ENCODE measurements at places on chromosomes 11 and 22.

DNA sequence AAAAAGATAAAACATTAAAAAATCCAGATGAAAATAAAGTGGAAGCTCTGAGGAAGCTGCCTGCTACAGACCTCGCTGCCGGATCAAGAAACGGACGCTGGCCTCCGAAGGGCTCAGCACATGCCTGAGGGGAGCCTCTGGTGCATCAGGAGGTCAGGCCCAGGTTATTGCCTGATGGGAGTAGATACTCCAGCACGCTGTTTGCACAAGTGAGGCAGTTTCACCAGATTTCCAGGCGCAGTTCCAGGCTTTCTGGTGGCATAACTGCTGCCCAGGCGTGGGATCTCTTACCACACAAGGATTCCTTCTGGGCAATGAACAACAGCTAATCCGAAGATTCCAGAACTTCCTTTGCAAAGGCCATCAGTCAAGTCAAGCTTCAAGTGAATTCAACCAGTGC is 154.2 kb downstream of the MPPED1 start:
- no peak for DNase-seq

- no peak for DNase-seq
Measured at GRCh38 chr11:33574331-33574730, 126.3 kb downstream of the C11orf91 start.

DNA sequence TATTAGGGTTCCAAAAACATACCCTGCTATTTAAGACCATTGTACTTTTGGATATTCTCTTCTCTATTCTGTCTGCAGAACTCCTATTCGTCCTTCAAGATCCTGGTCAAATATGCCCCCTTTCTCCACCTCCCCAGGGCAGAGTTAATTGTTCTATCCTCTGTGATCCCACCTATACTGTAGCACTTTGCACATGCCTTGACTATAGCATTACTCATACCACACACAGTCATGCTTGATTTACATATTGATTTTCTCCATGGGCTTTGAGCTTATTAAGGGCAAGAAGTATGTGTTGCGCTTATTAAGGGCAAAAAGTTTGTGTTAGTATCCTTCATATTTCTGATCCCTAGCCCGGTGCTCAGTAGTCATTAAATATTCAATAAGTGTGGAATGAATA is 263.7 kb upstream of the CADM1 start:
- no peak for DNase-seq

GRCh38 chr11:64450168-64450560 is 91.2 kb downstream of the RPS6KA4 start:
- no peak for DNase-seq

GRCh38 chr11:63641727-63642126 is 27.5 kb upstream of the PLAAT3 start:
- no peak for DNase-seq

DNA sequence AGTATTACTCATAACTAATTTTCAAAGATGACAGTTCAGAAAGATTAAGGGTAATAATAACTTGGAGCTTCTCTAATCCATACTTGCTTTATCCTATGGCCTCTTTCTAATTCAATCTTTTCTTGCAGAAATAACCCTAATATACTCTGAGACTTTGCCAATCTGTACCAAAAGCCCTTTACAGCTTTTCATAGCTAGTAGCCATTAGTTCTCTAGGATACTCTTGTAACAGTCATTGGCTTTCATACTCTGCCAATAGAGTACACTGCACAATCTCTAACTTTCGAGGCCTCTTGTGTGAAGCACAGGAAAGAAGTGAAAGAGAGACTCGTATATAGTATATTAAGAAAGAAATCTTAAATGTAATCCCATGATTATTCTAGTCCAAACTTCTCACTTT is 38.1 kb downstream of the SLC36A4 start:
- no peak for DNase-seq

DNA sequence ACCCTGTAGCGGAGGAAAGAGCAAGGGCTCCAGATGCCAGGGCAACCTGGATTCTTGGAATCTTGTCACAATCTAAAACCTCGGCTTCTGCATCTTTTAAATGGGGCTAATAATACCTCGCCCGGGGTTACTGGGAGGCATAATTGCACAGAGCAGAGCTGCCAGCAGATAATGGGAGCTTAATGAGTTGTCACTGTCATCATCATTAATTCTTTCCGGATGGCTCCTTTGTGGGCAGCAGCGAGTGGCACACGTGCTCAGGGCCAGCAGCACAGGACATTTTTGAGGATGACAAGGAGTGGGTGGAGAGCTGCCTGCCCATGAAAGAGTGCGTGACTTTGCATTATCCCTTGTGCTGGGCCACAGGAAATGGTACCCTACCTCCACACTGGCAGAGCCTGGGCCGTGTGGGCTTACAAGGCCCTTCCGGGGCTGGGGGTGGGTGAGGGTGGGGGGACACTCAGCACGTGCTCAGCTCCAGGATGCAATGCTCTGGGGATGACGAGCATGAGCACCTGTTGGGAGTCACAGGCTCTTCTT is 5.7 kb downstream of the PDGFB start:
- no peak for DNase-seq

DNA sequence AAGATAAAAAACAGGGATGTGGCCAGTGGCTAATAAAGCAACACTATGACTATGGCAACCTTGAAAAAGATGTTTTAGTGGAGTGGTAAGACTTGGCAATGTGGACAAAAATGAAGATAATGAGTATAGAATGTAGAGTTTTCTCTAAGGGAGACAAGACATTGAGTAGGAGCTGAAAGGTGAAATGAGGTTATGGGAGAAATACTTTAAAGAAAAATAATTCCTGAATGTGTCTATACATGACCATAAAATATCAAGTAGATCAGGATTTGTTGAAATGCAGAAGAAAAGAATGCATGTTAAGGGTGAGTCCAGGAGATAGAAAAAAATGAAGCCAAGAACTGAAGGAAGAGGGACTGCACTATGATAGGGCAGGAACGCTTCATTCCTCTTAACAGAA is 101.6 kb upstream of the CARD18 start:
- DNase-seq = no peak

DNA sequence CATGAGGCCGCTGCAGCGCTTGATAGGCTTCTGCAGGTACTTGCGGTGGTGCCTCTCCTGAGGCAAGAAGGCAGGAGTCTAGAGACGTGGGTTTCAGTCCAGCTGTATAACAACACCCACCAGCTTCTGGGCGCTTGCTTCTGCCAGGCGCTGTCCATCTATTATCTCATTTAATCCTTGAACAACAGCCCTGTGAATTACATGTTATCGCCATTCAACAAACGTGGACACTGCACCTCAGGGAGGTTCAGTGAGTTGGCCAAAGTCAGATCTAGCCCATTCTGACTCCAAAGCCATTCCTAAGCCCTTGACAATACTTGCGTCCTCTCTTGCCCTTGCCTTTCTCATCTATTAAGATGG is 436 bp upstream of the FAM181B start:
- no peak for DNase-seq

DNA sequence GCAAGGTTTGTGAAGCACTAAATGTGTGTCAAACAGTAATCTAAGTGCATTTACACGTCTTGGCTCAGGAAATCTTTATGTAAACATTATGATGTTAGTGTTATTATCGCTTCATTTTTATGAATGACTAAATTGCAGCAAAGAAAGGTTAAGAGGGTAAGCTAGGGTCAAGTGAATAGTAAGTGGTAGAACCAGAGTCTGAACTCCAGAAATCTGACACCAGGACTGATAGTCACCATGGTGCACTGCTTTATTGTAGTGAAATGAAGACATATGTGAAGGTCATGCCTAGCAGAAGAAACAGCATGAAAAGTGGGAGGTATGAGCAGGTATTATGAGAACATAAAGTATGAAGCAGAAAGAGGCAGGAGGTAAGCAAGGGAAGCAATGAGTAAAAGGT is 368.7 kb upstream of the TENM4 start:
- DNase-seq = no peak

- no peak for DNase-seq
Measured at GRCh38 chr11:126384449-126385070, 29.1 kb downstream of the ST3GAL4 start.

- DNase-seq = no peak
Measured at GRCh38 chr22:50139843-50140415, 30.6 kb upstream of the PANX2 start.

- no peak for DNase-seq
Measured at GRCh38 chr22:48103126-48103875, 1340.9 kb downstream of the TBC1D22A start.

- DNase-seq = peak; percentile 9
Measured at GRCh38 chr11:2451916-2452315, 7.1 kb downstream of the KCNQ1 start.

DNA sequence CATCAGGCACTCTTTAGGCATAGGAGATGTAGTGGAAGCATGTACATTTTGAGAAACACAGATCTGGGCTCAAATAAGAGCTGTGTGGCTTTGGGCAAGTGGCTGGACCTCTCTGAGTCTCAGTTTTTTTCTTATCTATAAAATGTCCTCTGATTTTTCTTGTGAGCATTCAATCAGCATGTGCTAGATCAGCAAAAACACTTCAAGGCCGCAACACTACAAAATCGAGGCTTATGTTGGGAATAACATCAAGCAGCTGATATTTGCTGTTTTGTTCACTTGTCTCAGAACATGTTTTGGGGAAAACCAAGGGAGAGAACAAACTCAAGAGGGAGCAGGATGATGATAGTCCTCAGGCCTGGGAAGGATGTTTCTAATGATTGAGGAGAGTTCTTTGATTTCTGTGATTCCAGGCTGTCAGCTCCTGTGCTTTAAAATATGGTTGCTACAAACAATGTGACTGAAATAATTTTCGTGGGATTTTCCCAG is at the start of gene OR4X1:
Gene OR4X1, plus strand, starts transcription at position 439 of the 489 bp plus-strand sequence. Its CDS starts 0 bp downstream, at position 439.
- no peak for DNase-seq

DNA sequence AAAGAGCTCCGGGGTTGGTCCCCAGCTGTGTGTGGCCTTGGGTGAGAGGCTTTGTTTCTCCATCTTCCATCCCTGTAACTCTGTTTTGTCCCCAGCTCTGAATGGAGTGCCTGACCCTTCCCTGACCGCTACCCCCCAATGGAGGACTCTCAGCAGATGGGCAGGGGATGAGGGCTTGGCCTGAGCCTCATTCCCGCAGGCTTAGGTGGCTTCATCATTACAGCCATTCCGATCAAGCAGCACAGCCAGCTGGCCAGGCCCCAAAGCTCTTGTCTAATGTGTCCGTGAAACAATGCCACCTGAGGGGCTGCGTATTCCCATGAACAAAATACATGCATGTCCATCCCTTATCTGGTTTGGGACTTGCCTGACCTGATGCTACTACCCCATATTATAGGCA is 3.9 kb upstream of the CDC42EP2 start:
- no peak for DNase-seq

- DNase-seq = no peak
Measured at GRCh38 chr11:61694602-61694939, 14.4 kb downstream of the DAGLA start.

DNA sequence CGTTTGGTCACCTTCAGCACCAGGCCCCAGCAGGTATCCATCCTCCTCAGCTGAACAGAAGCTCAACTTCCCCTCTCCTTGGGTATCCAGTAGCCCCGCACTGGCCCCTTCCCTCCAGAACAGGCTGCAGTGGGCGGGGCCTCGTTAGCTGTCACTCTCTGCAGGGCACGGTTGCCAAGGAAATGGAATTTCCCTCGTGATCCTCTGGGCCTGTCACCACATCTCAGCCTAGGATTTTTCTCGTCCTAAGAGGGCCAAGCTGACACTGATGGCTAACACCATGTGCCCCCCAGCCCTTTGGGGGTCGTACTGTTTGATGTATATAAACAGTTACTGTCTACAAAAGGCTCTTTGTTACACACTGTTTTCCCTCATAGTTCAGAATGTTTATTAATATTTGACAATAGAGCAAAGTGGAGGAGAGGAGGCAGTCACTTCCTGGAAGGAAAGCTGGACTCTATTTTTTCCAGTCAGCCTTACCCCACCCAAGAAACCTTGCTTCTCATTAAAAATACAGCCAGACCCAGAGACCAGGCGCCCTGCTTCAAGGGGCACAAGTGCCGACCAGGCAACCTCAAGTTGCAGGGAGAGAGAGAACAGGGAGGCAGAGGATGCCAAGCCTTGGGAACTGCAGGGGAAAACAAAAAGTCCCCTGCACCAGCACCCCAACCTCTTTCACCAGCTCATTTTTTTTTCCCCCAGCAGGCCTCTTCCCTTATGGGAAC is 44.5 kb downstream of the FEZ1 start:
- DNase-seq = peak; percentile 41

DNA sequence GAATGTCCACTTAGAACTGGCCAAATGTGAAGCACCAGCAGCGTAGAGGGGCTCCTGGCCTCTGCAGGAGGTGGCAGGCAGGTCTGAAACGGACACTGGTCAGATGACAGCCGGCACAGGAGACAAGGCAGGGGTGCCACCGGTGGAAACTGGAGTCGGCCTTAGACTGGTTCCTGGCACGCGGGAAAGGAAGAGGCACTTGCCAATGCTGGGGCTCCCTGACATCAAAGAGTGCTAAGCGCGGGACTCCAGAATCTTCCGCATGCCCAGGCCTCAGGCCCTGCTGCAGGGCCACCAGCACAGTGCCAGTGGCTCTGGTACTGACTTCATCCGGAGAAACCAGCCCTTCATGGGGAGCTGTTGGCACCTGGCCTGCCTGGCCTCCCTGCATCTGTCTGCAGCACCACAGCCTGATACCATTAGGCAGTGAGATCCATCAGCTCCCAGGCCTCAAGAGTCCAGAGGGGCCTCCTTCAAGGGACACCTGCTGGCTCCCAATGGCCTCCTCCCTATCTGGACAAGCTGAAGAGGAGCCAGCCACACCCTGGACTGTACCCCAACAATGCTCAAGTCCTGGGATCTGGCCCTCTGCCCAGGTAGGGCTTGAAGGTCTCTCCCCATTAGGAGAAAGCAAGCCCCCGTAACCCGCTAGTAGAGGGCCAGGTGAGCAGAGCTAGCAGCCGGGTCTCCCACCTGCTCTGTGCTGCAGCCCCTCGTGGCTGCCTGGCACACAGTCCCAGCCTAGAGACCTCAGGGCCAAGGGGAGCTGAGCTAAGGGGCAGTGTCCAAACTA is 29.7 kb upstream of the GNB1L start:
- no peak for DNase-seq

GRCh38 chr11:104934594-104934993 is 33.8 kb downstream of the CASP4 start:
- DNase-seq = no peak

GRCh38 chr22:28505416-28506149 is 174.1 kb downstream of the TTC28 start:
- no peak for DNase-seq

- no peak for DNase-seq
Measured at GRCh38 chr22:17884893-17885292, 110.6 kb upstream of the BID start.

- DNase-seq = no peak
Measured at GRCh38 chr11:61134801-61135257, 26.4 kb downstream of the VPS37C start.

DNA sequence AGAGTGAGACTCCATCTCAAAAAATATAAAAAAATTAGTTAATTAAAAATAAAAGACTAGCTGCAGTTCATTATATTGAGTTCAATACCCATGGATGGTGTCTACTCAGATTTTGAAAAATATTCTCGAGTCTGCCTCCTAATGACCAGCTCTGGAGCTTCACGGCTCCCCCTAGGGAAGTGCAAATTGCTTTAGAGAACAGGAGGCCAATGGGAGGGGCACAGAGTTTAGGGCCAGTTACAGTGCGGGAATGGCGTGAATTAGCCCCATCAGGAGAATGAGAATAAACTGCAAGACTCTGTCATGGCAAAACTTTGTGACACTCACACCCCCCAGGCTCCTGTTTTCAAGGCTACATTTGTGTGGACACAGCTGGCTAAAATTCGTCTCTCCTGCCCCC is 4.6 kb downstream of the FGF4 start:
- DNase-seq = no peak

All from Caco-2 (cell line).